CD4-positive, alpha-beta T cell treated with Interleukin-17A for 4 hours (primary cell): ENCODE measurements at places on chromosomes 13 and 19.

- DNase-seq: no peak
These were observed 14.6 kb downstream of the C19orf12 start for GRCh38 chr19:29700498-29700897.

DNA sequence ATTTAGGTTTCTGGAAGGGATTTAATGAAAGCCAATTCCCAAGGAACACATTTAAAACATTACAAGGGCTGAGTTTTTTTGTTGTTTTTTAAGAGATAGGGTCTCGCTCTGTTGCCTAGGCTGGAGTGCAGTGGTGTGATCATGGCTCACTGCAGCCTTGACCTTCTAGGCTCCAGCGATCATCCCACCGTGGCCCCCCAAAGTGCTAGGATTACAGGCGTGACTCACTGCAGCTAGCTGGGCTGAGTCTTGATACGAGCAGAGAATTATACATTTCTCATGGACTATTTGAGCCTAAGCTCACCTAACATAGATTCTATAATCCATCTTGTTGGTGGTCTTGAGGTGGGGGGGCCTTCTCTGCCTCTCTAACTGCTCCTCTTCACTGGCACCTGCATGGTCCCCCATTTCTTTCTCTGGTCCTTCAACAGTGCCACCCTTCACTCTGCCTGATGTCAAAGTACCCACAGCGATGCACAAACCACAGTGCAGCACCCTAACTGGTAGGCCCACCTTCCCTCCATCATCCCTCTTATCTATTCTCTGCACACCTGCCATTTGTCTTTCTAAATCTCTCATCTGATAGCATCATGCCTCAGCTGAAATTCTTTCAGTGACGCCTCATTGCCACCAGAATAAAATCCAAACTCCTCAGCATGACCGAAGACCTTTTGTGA is 37.4 kb downstream of the DOCK9 start:
- no peak for DNase-seq

DNA sequence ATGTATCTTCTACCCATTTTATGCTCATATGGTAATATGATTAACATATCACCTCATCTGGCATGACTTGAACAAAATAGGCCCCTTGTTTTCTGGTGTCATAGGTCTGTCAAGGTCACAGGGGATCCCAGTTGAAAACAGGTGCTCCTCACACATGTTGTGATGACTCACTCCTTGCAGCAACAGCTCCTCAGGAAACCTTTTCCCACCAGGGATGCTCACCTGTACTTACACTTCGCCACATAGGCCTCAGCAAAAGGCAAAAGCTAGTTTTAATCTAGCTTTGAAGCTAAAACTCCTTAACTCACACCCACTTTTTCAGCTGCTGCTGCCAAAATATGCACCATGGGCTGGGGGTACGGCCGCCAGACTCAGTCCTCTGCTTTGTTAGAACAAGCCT is 110.0 kb upstream of the SOX21 start:
- DNase-seq: no peak

- DNase-seq: no peak
These were observed 7.0 kb downstream of the DCAF15 start for GRCh38 chr19:13959141-13959961.

GRCh38 chr13:41780715-41781706 is 179.9 kb downstream of the VWA8 start:
- DNase-seq: no peak

- DNase-seq: no peak
These were observed 83.5 kb downstream of the PCDH9 start for GRCh38 chr13:67146523-67147130.
